GM23248 (cell line): ENCODE measurements at places on chromosomes 3 and 15. TPM values are rescaled to one million over a fixed set of nuclear protein-coding genes. Genes with fewer than 3 reads are reported as not detected.

GRCh38 chr3:150365132-150365604, 42.9 kb upstream of the TSC22D2 start:
- peak; percentile 64 for DNase-seq

- DNase-seq: no peak
Measured at GRCh38 chr15:38689522-38689921, 124.9 kb upstream of the RASGRP1 start.

The SIDT1 gene
- not detected in 2 replicates for total RNA-seq

- peak; percentile 71 for DNase-seq
Measured at GRCh38 chr3:113498221-113499005, 16.5 kb downstream of the SPICE1 start.

DNA sequence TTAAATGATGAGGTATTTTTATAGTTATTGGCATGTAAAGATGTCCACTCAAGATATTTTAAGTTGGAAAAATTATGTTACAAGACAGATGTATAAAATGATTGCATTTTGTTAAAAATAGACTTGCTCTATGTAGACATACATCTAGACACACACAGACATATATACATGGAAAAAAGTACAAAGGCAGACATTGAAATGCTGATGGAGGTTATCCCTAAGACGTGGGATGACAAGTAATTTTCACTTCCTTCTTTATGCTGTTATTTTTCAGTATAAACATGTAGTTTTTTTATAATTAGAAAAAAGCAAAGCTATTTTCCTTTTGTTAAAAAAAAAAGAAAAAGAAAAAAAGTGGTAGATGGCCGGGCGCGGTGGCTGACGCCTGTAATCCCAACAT, 7.2 kb downstream of the HOMER2 start:
- DNase-seq: no peak
